ENCODE measurements at places on chromosomes 7 and 10. TPM values are rescaled to one million over a fixed set of nuclear protein-coding genes. Genes with fewer than 3 reads are reported as not detected.

The GRID1 gene
- not detected for total RNA-seq

The FAM3C gene
- 22.8 TPM for total RNA-seq

The OR13A1 gene
- total RNA-seq = not detected

The OR2F2 gene
- total RNA-seq = not detected

The ADCYAP1R1 gene
- not detected for total RNA-seq

The PRSS37 gene
- total RNA-seq = not detected

The FAM25A gene
- total RNA-seq = not detected

The GSTO2 gene
- total RNA-seq = 1.4 TPM

The CLDN4 gene
- total RNA-seq = not detected

The GPR85 gene
- 0.17 TPM for total RNA-seq

The ZNF503 gene
- total RNA-seq = 0.30 TPM

The AIMP2 gene
- total RNA-seq = 45.2 TPM

The ANK3 gene
- total RNA-seq = 56.2 TPM

The ATG9B gene
- 18.2 TPM for total RNA-seq

The ENTPD1 gene
- 36.3 TPM for total RNA-seq

The IKZF1 gene
- 253 TPM for total RNA-seq

The LBX1 gene
- total RNA-seq = not detected

The POLD2 gene
- 181 TPM for total RNA-seq

The OR2A7 gene
- total RNA-seq = 5.3 TPM

The PRLHR gene
- not detected for total RNA-seq

The RNF133 gene
- total RNA-seq = not detected

The ITIH5 gene
- 0.34 TPM for total RNA-seq

All from activated T-helper 17 cell treated with anti-CD3 and anti-CD28 coated beads, Interleukin-2, amount 50 U/mL, for 72 hours (primary cell).